ENCODE measurements at places on chromosomes 11 and 22.

DNA sequence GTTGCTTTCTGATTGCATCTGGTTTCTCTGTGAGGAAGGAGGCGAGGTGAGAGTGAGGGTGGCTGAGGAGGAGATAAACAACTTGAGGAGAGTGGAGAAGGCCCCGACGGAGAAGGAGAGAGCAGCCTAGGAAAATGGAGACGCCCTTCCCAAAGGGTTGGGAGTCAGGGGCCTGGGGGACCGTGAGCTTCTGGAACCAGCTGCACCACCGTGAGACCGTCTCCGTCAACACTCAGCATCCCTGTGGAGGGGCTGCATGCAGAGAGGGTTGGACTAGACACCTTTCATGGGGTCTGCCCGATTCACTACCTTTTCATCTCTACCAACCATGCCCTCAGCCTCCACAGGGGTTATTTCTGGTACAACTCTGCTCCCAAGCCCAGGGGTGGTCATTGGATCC lies 13.3 kb upstream of the KMT5B start:
- DNase-seq, result no peak

DNA sequence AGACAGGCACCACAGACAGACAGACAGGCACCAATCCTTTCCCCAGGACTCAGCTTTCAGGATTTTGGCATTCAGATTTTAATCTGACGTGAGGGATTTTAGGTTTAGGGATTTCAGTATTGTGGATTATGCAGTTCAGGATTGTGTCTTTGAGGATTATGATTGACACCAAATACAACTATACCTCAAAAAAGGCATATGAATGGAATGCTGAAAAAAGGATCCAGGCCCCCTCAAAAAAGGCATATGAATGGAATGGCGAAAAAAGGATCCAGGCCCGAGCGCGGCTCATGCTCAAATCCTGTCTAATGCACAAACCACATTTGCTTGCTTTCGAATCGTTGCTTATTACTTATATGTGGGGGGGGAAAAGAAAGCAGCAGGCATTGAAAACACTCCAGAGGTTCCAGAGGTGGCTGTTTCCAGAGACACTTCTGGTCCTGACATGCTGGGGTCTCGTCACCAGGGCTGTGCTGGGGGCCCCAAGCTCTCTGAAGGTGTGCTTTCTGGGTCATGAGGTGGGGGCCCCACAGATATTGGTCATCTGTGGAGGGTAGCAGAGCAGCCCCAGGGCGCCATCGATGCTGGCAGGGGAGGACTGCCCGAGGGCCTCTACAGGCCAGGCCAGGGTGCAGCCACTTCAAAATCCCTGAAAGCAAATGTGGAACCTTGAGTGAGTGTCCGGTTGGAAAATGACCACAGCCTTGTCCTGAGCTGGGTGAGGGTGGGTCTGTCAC lies 16.8 kb upstream of the OSBPL5 start:
- no peak for DNase-seq

DNA sequence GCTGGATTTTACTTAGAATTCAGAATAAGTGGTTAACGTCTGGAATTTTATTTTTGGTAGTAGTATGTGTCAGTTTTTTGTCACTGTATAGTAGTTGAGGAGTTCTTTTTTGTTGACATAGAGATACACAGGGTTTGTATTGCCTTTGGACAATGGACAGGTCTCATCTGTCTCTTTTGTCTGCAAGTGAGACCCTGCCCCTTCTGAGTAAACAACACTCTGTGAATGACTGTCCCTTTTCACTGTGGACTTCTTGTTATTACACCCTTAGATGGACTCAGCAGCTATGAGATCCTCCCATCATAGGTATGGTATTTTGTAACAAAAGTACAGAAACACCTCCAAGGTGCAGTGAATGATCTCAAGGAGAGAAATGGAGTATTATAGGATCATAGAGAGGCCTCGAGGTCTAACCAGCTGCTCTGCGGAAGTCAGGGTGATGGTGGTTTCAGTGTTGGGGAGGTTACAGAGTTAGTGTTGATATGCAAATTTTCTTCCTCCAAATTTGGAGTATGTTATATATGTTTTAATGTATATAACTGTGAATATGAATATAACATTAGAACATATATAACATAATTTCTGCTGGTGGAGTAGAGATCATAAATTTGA lies 7.8 kb downstream of the PPP6R3 start:
- no peak for DNase-seq

GRCh38 chr11:13772223-13773046 lies 104.0 kb downstream of the FAR1 start:
- DNase-seq, result peak; percentile 51

DNA sequence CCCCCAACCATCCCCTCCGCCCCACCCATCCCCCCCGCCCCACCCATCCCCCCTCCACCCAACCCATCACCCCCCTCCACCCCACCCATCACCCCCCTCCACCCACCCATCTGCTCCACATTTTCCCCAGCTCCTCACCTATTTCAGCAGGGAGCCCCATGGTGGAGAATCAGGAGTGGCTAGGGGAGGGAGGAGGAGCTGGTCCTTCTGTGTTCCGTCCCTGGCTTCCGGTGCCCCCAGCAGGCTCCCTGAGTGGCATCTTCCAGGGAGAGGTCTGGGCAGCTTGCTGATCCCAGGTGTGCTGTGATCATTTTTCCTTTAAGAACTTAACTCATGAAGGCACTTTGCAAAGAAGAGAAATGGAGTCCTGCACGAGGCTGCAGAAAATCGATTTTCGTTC lies 365.8 kb downstream of the TBC1D22A start:
- no peak for DNase-seq

GRCh38 chr22:32333141-32333768 lies 24.4 kb upstream of the RFPL3 start:
- no peak for DNase-seq

DNA sequence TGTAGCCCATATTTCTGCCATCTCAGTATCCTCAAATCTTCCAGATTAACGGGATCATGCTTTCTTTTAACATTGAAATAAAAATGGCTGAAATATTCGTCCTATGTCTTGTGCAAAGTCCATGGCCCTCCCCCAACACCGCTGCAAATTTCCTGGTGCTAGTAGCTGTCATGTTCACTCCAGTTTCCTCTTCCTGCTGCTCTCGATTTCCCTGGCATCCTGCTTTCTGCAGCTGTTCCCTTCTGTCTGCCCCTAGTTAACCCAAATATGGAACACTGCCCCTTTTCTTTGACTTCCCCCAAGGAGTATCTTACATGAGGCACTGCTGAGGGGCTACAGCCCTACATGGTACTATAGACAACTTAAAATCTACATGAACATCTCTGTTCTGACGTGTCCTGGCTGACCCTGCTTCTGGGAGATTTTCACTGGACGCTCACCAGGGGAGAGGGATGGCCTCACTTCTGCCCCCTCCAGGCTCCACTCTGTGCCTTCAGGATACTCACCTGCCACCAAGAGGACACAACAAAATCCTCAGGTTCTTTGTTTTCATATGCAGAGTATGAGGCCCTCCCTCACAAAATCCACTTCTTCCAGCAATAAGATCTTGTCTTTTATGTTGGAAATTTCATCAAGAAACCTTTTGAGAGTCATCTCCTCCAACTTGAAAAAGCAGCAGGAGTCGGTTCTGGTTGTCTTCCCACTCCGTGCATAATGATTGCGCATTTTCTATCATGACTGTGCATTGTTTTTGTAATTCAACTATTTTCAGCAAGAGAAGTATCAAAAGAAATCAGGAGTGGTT lies 29.5 kb upstream of the SCUBE2 start:
- no peak for DNase-seq

GRCh38 chr11:95703049-95703448 lies 86.5 kb downstream of the FAM76B start:
- no peak for DNase-seq

DNA sequence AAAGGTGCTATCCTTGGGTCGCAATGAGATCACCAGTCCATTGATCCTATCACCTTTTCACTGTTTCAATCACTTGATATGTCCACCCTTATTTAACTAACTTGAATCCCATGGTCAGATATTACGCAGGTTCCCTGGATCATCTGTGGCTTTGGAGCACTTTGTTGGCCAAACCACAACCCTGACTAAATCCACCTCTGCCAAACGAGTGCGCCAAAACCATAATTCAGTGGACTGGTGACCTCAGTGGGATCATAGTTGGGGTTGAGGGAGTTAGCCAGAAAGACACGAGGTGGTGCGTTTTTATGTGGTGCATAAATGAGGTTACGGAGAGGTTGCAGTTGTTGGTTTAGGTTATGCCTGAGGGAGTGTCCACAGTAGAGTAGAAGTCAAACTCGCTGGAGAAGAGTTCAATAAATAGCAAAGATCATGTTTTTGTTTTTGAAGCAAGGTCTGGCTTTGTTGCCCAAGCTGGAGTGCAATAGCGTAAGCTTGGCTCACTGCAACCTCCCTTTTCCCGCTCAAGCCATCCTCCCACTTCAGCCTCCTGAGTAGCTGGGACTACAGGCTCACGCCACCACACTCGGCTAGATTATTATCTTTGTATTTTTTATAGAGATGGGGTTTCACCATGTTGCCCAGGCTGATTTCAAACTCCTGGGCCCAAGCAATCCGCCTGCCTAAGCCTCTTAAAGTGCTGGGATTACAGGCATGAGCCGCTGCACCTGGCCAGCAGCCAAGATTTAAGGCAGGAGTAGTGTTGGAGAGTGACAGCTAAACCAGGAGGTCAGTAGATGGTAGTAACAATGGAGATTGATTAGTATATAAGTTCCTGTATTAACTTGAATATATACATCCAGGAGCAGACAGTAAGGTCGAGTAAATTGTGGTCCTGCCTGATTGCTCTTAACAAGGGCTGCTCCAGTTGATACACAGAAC lies 4.5 kb downstream of the FOXR1 start:
- no peak for DNase-seq

GRCh38 chr22:44379817-44380755 lies 67.3 kb upstream of the SHISAL1 start:
- DNase-seq, result no peak

DNA sequence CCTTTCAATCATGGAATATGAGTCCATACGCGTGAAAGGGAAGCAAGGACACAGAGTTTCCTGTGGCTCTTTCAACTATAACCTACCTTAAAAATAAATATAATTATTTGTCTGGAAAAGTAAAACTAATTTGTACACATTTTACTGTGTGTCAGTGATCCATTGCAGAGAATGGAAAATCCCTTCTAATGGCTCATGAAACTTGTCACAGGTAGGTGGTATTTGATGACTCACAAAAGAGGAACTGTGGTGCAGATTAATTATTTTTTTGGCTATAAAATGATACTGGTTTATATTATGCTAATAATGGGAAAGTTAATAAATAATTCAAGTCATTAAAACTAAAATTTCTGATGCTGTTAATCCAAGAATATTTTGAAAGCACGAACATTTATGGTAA lies 792.2 kb downstream of the METTL15 start:
- no peak for DNase-seq

DNA sequence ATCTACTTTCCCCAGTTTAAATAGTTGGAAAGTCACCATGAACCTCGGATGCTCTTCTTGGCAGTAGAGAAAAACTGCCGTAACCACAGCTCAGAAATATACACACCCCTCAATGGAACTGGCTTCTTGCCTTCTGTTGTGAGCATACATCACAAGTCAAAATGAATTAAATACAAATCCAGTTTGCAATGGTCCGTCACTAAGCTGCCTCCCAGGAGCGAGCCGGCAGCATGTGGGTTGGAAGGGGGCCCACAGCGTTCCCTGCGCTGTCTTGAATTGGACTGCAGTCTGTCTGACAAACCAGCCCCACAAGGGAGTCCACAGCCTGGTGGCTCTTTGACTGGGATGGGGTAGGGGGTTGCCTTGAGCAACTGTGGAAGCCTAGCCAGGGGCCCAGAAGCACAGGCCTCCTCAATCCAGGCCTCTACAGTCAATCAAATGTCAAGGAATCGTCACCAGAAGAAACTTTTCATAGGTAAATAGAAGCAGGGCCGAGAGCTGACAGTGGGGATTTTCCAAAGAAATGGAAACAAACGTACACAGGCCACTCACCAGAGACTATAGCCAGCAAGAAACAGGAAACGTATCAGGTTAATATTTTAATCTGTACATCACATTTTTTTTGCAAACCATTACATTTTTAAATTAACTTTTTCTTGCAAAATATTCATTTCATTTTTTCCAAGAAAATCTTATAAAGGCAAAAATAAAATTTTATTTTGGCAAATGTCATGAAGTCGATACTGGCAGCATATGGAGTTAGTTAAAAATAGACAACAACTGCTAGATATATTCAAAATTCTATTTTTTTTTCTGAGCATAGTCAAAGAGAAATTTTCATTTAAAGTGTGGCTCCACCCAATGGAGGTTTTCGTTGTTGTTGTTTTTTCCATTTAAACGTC lies 38.5 kb downstream of the C11orf58 start:
- no peak for DNase-seq

DNA sequence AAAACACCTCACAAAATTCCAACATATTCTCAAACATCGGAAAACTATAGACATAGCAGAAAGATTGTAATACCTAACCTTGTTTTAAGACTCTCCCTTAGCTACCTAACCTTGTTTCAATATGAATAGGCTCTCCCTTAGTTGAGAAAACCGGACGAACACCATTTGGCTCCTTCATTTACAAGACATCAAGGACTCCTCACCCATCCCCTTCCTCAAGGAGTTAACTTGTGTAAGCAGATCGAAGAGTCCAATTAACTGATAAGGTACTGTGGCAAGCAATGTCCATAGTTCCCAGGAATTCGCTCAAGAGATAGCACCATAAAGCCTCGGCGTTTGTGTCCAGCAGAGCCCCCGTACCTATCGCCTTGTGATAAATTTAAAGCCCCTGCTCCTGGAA lies 4.6 kb upstream of the ACRV1 start:
- DNase-seq, result no peak

DNA sequence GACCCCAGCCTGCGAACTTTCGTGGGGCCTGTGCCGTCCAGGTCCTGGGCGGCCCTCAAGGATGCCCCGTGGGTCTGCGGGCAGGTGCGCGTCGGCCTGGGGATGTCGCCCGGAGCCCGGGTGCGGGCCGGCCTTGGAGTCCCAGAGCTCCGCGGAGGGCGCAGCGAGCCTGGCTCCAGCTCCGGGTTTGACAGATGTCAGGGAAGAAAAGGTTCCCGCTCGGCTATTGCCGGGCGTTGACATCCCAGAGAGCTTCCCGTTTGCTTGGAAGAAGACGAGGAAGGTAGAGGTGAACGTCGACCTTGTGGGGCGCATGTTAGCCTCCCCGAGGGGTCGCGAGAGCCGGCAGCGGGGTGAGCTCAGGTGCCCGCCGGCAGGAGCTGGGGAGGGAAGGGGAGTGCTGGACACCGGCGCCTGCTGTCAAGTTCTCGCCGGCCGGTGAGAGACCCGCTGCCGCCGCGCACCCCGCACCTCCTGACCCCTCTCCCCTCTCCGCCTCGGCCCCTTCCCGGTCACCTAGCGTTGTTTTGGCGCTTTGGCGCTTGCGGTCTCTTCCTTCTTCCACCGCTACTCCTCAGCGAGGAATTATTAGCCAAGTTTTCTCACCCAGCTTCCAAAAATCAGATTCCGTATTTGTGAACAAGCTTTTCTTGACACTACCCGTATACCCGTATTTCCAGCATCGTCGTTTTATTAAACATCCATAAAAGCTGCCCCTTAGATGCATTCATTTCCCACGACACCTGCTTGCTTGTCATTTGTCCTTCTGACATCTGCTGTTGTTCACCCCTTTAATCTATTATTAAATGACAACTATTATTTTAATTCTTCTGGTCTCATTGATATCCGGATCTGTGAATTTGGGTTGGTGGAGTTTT lies 1.3 kb downstream of the BMAL1 start:
- DNase-seq, result no peak

- no peak for DNase-seq
These were observed 4.4 kb downstream of the ALX4 start for GRCh38 chr11:44305470-44306051.

All from SW 1271 (cell line).